ENCODE measurements at places on chromosomes 13 and 19.
A peak's percentile ranks its signal among the peaks of the same experiment; 100 is the strongest.

GRCh38 chr13:43558939-43559338 is 227.8 kb downstream of the ENOX1 start:
- no peak for DNase-seq

DNA sequence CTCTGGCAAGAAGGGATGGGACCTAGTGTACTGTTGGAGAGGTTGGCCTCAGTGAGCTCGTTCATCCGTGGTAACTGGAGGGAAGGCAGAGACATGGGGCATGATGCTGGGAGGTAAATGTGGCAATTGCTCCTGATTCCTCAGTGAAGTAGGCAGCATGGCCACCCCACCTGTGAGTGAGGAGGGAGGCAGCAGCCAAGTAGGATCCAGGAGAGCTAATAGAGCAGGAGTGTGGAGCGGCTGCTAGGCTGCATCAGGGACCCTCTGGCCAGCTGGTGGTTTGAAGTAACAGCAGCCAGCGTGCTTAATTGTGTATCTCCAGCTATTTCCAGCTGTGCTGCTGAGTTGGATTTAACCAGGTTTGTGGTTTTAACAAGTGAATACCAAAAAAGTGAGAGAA is 24.7 kb downstream of the TM9SF2 start:
- DNase-seq = no peak

DNA sequence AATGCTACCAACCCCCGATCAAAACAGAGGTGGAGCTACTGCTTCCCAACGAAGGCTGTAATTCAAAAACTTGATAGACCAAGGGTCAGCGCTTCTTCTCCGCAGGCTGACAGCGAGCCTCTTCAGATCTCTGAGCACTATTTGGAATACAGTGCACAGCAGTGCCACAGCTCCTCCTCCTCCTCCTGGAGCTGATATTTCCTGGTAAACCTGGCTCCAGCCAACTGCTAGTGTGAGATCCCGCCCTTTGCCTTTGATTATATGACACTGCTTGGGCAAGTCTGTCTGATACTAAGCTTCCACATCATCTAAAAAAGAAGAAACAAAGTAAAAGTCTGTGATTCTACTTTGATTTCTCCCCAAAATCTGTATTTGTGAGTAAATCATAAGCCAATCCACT is 710.5 kb downstream of the DACH1 start:
- DNase-seq = no peak

DNA sequence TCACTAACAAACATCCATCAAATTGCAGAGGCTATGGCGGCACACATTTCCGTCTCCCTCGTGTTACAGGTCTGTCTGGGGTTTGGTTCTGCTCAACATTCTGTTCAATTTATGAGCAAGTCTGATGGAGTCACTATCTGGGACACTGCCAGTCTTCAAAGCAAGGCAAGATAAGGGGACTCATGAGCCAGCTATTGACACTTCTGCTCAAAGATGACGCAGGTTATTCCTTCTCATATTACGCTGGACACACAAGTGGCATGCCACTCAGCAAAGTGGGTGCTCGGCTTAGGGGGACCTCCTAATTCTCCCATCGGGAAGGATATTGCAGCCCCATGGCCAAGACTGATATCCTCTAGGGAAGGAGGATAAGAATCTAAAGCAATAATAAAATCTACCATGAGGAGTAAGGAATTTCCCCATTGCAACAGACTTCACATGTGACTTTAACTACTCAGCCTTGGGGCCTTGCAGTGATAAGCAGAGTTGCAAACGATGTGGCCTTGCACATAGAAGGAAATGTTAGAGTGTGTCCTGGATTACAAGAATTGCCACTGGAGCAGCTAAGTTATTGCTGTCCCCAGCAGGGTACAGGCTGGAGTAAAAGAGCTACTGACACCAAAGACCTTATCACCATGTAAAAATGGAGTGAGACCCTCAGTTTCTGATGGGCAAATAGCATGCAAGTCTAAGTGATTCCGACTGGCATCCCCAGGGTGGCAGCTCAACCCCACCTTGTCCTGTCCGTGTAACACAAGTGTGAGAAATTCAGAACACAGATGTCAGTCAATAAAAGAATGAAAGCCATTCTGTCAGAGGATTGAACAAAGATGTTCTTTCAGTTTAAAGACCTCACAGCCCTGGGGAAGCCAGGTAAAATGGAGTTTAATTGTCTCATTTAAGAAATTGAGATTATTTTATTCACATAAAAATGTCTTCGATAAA is 306.1 kb downstream of the IRS2 start:
- no peak for DNase-seq

DNA sequence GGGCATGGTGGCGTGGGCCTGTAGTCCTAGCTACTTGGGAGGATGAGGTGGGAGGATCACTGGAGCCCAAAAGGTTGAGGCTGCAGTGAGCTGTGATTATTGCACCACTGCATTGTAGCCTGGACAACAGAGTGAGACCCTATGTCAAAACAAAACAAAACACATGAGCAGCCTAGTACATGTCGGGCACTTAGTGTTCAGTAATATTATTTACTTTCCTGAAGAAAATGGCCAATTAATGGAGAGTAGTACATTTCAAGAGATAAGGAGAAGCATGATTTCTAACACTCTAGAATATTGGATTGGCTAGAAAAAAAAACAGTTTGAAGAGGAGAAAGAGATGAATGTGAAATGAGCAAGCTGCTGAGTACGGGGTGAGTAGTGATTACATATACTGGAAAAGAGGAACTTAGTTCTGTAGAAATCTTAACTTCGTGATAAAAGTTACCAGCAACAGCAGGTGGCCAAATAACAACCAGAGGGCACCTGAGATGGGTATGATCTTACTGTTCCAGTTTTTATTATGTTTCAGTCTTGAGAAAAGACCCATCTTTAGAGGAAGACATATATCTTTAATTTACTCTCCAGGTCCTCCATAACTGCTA is 36.2 kb downstream of the SPATA13 start:
- no peak for DNase-seq

GRCh38 chr13:91725646-91726045 is 327.2 kb downstream of the GPC5 start:
- no peak for DNase-seq

DNA sequence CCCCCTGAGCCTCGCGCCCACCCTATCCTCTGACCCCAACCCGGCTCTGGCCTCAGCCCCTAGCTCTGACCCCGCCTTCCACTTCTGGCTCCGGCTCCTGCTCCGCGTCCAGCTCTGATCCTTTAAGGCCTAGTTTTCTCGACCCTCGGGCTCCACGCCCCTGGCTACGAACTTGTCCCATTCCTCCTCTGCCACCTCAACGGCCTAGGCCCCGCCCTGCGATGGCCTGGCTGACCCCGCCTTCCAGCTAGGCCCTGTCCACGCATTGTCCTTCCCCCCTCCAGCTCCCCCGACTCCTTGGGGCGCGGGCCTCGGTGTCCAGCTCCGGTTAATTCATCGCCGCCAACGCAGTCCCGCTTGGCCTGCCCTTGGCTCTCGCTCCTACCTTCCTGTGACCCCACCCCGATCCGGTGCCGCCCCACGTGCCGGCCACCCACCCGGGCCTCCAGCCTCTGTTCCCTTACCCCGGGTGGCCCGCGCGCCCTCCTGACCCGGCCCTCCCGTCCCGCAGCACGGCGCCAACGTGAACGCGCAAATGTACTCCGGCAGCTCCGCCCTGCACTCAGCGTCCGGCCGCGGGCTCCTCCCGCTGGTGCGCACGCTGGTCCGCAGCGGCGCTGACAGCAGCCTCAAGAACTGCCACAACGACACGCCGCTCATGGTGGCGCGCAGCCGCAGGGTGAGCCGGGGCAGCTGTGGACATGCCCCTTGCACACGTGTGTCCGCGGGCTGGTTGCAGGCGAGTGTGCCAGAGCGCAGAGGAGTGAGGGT is 9.4 kb downstream of the BCL3 start:
- DNase-seq = no peak

- DNase-seq = no peak
Observed at GRCh38 chr13:50460358-50460757, 383.1 kb downstream of the DLEU7 start.

DNA sequence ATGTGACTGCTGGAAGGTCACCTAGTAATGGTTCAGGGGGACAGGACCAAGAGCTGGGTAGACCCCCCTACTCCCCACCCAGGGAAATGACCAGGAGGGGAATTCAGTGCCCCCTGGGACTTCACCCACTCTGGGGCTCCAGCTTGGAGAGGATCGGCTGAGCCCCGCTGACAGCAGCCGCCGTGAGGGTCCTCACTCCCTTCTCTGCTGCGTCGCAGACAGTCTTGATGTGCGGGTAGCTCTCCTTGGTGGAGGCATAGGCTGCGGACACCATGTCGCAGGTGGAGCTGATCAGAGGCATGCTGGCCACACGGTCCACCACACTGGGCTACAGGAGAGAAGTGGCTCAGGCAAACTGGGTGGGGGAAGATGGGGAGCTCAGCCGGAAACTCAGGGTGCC is 7.8 kb downstream of the PLIN3 start:
- DNase-seq = no peak

DNA sequence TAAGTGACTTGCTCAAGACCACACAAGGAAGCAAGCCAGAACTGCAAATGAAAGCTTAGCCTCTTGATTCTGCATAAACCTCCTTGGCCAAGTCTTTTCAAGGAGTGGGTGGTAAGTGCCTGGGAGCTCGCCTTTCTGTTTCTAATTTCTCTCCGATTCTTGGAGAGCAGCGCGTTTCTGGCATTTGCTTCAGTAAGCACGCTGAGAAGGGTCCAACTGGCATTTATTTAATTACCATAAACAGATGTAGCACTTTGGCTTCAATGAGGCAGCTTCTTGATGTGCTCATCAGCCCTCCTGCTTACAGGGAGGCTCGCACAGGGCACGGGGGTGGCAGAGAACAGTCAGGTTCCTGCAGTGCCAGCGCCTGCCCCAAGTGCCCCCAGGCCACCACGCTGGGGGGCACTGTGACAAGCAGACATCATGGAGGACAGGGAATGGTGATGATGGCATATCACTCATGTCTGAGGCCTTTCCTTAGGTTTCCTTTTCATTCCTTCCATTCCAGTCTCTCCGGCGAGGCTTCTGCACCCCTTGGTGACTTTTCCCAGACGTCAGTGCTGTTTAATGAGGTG is 13.3 kb downstream of the SIAH3 start:
- no peak for DNase-seq

DNA sequence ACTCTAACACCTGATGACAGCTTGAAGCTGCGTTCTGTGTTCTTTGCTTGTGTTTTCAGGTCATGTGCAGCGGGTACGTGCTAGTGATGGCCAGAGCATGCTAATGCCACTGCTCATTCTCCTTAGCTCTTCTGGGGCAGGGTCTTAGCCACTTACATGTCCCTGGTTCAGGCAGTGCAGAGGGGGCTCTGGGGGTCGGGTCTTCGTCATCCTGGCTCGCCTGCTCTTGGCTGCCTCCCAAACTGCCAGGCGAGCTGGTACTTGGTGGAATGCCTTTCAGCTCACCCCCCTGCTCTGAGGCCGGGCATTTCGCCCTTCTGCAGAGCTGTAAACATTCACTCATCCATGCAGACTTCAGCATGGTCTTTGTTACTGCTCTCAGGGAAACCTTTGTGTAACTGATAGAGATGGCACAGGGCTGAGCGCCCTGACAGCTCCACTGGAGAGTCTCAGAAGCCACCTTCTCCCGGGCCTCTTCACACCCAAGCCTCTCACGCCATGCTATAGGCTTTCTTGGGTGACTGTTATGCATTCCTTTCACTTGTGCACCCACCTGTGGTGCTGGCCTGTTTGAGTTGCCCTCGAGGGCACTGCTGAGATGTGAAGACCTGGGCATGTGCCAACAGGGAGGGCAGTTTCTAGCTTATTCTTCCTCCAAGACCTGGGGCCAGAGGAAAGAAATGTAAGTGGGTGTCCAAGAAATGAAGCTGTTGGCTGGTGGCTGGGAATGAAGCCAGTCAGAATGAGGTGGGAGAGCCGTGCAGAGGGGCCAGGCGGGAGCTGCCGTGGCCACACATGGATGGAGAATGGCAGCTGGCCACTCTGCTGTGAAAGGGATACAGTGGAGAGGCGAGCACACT is 24.4 kb downstream of the FAM124A start:
- DNase-seq = no peak

DNA sequence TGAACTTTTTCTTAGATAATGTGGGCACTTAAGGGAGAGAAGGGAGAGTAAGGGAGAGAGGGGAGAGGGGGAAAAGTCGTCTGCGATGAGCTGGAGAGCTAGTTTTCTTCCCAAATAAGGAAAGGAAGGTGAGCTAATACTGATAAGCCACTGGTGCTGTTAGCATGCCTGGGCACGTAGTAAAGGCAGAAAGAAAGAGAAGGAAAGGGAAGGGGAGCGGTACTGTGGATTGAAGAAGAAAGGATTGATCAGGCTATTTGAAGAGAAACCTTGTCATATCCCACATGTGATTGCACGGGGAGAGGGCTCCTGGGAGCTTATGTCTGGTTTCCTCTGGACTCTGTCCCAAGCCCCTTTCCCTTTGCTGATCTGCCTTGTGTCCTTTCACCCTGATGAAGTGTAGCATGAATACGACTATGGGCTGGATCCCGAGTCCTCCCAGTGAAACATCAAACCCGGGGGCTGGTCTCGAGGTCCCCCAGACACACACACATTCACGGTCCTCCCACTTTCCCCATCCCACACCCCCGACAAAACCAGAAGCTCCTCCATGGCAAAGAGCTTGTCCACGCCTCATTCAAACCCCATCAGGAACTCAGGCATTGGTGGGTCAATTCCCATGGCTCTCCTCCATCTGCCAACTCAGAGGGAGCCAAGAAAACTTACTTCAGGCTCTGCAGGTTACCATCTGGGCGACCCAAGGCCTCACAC is 30.6 kb downstream of the NLRP13 start:
- no peak for DNase-seq

GRCh38 chr13:107580741-107581412 is 634.5 kb downstream of the LIG4 start:
- DNase-seq = no peak

DNA sequence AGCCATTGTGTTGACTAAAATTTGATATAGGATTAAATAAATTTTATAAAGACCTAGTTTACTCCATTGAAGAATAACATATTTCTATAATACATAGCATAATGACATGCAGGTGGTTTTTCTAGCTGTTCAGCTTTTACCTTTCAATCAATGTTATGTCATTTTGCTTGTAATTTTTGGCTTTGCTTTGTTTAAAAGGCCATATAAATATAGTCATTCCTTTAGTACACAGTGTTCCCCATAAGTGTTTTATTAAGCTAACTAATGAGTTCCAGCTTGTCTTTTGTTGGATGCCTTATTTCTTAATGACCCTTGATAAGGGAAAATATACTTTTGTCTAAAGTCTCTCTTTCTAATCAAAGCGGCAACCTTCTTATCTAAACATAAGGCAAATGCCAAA is 906.3 kb upstream of the GPC6 start:
- DNase-seq = no peak

- DNase-seq = no peak
Observed at GRCh38 chr13:24348797-24349515, 39.6 kb downstream of the C1QTNF9 start.

- no peak for DNase-seq
Observed at GRCh38 chr13:39988351-39988750, 332.9 kb downstream of the COG6 start.

- DNase-seq = no peak
Observed at GRCh38 chr13:83829810-83830209, 52.5 kb downstream of the SLITRK1 start.

- DNase-seq = peak; percentile 15
Observed at GRCh38 chr13:43348397-43348796, 325.0 kb downstream of the DNAJC15 start.

- DNase-seq = no peak
Observed at GRCh38 chr13:110841846-110842245, 73.0 kb downstream of the ANKRD10 start.

Measured in Panc1 (cell line).